ENCODE measurements at places on chromosomes 1 and 21. TPM values are rescaled to one million over a fixed set of nuclear protein-coding genes. Genes with fewer than 3 reads are reported as not detected.

DNA sequence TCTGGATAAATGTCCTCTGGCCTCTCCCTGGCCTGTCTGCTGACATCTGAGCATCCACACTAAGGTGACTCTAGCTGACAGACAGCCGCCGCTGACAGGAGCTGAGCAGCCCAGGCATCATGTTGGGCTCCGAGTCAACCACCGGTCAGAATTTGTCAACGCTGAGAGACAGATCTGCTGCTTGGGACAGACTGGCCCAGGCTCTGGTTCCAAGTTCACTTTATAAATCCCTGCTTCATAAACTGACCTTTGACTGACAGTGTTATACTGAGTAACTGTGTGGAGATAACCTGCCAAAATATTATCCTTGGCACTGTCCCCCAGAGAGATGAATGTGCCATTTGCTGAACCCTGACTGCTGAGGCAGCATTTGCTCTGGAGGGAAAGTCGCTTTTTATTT lies 616.7 kb downstream of the NPHP4 start:
- H3K27me3 ChIP-seq = no peaks in the 10 kb centered on the region
- H3K4me1 ChIP-seq = no peaks in the 10 kb centered on the region
- no peak overlapping the region for H3K27ac ChIP-seq
- no peak overlapping the region for H3K4me3 ChIP-seq
- no peaks in the 10 kb centered on the region for H3K36me3 ChIP-seq

- no peak for DNase-seq
- no peak overlapping the region for H3K4me3 ChIP-seq
- H3K27me3 ChIP-seq = no peaks in the 10 kb centered on the region
- H3K36me3 ChIP-seq = no peaks in the 10 kb centered on the region
Observed at GRCh38 chr1:106814418-106814817, 242.1 kb upstream of the PRMT6 start.

GRCh38 chr1:48785869-48786268 lies 9.2 kb upstream of the BEND5 start:
- no peaks in the 10 kb centered on the region for H3K27me3 ChIP-seq
- H3K36me3 ChIP-seq = no peaks in the 10 kb centered on the region
- DNase-seq = no peak

CASZ1 gene
- 2.8 TPM for total RNA-seq

All from K562 (cell line).